ENCODE measurements at places on chromosomes 12 and 14. TPM values are rescaled to one million over a fixed set of nuclear protein-coding genes. Genes with fewer than 3 reads are reported as not detected.

KLHL33 gene
- 2.7 TPM for total RNA-seq

TTC7B gene
- total RNA-seq, result 6.8 TPM

- no peak for DNase-seq
Observed at GRCh38 chr12:89723276-89723675, 14.6 kb upstream of the ATP2B1 start.

OTOGL gene
- not detected for total RNA-seq

DNA sequence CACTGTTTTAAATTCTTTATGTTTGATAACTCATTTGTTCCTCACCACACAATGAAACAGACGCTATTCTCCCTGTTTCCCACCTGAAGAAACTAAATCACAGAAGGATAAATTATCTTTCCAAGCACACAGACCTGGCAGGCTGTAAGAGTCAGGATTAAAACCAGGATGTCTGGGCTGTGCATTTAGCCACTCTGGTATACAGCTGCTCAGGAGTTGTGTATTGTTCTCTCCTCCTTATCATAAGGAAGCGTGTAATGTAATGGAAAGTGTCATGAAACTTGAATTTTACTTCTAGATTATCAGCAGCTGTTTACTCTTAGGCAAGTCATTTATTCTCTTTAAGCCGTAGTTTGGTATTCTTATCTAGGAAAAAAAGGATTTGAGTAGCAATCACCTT lies 154.8 kb upstream of the LRIG3 start:
- DNase-seq, result no peak

DNA sequence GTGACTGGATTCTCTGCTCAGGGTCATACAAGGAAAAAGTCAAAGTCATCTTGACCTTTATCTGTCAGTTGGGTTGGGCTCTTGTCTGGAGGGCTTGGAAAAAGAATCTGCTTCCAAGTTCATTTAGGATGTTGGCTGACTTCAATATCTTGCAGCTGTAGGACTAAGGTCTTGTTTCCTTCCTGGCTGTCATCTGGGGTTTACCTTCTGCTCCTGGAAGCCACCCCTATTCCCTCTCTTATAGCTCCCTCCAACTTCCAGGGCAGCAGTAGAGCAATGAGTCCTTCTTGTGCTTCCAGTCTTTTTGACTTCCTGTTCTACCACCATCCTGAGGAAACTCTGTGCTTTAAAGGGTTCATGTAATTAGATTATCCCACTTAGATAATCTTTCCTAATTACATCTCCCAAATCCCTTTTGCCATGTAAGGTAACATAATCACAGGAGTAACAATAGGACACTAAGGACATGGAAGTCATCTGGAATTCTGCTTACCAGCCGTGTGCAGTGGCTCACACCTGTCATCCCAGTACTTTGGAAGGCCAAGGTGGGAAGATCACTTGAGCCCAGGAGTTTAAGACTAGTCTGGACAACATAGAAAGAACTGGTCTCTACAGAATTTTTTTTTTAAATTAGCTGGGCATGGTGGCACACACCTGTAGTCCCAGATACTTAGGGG lies 170.7 kb upstream of the KITLG start:
- DNase-seq, result no peak

GRCh38 chr12:54588110-54588889 lies at the start of gene PPP1R1A:
PPP1R1A (minus strand) TSS chr12:54588659; CDS start chr12:54588488, 171 bp downstream.
- no peak for DNase-seq

DNA sequence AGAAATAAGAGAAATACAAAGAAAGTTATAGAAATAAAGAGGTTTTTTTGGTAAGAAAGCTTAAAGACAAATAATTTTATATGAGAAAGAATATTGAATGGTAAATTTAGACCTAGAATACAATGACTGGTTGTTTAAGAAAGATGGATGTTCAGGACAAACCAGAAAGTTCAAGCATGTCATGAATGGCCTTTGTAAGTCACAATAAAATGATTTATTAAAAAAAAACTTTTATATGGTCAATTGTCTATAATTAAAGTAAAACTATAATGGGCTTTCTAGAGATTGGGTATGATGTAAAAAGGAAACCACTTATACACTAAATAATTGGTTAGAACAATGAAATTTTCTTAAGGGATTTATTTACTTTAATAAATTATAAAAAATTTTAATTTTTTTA lies 19.8 kb upstream of the CAPRIN2 start:
- no peak for DNase-seq

DNA sequence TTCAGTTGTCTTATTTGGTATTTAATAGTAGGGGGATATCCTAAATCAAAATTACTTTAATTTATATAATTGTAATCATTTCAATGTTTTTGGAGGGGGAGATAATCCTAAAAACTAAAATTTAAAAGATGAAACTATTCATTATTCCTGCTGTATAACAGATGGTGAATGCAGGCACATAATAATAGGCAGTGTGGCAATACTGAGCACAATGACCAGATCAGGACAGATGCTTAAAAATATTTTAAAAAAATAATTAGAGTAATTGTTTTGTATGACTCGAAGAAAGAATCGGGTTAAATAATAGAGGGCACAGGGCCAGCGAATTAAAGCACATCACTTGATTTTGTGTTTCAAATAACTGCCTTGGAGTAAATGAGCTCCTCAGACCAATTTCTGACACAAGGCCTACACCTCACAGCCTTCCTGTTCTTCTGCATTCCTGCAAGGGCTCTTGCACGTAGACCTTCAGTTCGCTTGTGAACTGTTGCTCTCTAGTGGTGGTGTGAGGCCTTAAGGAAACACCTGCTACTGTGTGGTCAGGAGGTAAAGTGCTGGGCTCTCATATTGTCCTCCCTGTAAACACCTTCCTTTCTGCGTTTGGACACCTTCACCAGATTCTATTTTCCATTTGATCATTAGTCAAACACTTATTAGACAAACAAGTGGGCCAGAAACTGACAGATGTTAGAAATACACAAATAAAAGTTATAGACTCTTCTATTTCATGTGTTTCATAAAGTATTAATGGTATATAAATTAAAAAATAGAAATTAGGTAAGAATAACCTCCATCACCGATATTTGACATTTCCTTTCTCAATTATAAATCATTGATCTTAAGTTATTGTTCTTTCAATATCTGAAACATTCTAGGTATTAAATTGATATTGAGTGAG lies 29.3 kb upstream of the KLRF1 start:
- peak; percentile 87 for DNase-seq

DNA sequence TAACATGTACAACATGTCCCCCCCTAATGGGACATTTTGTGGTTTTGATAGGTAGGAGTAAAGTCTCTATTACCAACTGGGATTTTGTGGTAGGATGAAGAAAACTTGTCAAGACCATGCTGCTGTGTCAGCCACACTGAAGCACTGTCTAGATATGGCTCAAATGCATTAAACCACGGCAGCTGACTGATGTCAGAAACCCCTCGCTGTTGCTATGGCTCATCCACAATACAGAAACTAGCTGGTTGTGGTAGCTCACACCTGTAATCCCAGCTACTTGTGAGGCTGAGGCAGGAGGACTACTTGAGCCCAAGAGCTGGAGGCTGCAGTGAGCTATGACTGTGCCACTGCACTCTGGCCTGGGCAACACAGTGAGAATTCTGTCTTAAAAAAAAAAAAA lies 40.1 kb downstream of the PAPLN start:
- DNase-seq, result no peak

GRCh38 chr12:122867691-122868461 lies 28.0 kb downstream of the VPS37B start:
- no peak for DNase-seq

DNA sequence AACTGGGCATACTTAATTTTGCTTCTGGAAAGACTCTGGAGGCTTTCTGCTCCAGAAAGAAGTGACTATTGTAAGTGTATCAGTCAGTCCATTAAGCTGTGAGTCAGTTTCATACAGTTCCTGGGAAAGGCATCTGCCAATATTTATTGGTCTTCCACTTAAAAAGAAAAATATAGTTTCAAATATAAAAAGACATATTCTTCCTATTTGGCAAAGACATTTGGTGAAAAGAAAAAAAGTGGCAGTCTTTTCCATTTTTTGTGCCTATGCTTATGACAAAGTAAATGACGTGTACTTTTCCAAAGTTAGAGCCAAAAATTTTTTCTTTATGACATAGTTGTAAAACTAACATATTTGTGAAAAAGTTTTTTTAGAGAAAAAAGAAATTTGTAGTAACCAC lies 12.3 kb downstream of the TMEM30B start:
- DNase-seq, result no peak

DNA sequence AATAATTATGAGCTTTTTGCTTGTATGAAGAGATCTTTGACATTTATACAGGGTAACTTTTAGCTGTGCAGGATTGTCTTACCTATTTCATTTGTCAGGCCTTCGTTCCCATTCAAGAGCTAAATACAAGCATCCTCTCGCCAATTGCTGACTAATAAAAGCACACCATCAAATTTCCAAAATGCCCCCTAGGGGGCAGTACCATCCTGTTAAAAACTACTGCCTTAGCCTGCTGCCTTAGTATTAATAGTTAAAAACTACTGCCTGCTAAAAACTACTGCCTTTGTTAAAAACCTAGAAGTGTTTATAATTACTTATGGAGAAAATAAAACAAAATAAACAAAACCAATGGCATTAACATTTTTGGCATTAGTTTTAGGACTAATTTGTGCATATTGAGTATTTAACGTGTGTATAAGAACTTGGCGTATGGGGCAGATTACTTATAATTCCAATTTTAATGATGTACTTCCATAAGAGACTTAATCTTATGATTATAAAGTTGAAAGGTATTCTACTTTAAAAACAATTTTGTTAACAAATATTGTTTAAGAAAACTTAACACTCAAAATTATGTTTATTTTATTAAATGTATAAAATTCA lies 3.0 kb upstream of the IFI27L2 start:
- DNase-seq, result peak; percentile 76

- no peak for DNase-seq
Observed at GRCh38 chr14:99426813-99427346, 53.8 kb downstream of the SETD3 start.

DNA sequence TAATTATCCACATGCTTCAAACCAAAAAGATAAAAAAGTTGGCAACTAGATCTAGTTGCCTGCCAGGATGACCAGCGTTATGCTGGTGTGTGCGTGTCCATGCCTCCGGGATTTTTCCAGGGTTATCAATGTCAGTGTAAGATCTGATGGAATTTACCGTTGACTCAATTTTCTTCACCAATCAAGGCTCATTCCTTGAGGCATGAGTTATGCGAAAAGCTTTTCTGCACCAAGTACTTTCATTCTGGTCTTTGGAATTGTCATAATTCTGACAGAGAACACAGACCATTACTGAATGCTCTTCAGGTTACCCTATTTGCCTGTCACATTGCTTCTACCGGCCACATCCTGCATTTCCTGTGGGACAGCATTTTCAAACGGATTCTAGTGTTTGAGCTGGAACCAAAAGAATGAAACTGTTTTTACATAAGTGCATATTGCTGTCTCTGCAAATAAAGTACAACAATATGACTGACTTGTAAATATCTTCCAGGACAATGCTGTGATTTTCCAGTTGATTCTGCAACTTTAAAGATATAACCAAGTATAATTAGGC lies 91.8 kb downstream of the DUSP16 start:
- DNase-seq, result no peak

DNA sequence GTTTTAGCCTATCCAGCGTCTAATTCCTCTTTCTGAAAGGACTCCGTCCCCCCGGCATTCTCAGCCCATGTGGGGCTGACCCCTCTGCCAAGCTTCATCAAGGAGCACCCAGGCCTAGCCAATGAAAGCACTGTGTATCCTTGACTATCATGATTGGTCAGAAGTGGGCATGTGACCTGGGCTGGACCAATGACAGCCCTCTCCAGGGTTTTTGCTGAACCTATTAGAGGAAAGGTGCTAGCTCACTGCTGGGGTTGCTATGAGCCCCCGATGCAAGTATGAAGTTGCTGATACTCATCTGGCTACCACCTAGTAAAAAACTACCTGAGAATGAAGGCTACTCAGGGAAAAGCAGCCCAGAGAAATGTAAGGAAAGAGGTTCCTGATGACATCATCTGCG lies 68.1 kb downstream of the LRRC74A start:
- no peak for DNase-seq

SDR9C7 gene
- not detected for total RNA-seq

SOCS4 gene
- total RNA-seq, result 36.5 TPM

DNA sequence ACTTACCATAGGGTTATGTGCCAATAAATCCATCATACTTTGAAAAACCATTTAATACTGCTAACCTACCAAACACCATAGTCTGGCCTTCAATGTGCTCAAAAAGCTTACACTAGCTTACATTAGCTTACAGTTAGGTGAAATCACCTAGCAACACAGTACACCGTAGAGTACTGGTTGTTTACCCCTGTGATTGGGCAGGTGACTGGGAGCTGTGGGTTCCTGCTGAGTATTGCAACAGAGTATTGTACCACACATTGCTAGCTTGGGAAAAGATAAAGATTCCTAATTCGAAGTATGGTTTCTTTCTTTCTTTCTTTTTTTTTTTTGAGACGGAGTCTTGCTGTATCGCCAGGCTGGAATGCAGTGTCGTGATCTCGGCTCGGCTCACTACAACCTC lies 5.6 kb downstream of the ATP5MC2 start:
- no peak for DNase-seq

RASAL1 gene
- total RNA-seq, result 0.26 TPM

DNA sequence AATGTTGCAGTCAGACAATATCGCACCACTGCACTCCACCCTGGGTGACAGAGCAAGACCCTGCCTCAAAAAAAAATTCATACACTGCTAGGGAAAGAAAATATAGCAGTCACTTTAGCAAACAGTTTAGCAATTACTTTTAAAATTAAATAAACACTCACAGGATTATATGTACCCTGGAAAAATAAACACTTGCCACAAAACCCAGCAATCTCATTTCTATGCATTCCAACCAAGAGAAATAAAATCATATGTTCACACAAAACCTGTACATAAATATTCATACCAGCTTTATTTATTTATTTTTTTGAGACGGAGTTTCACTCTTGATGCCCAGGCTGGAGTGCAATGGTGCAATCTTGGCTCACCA lies 20.2 kb downstream of the ATXN2 start:
- no peak for DNase-seq

DNA sequence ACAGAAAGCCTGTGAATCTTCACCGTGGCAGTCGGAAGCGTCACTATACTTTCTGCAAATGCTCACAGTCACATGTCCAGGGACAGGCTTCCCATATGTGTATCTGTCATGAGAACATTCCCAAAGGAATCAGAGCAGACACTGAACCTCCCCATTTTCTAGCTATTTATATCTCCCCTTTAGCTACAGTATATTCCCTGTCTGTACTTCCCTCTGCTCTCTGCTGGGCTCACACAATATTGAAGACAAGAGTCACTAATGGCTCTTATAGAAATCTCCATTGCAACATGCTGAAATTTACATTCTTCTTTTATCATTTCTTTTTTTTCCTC lies 8.2 kb downstream of the A2M start:
- no peak for DNase-seq

PMCH gene
- total RNA-seq, result not detected

OR6C74 gene
- not detected for total RNA-seq

GRCh38 chr14:96205059-96205977 lies 679 bp downstream of the BDKRB2 start:
- no peak for DNase-seq

- no peak for DNase-seq
Observed at GRCh38 chr14:22448035-22448904, 140.8 kb downstream of the DAD1 start.

POP5 gene
- 64.0 TPM for total RNA-seq

- DNase-seq, result no peak
Observed at GRCh38 chr12:94180558-94181296, 32.4 kb downstream of the PLXNC1 start.
